Fibroblast of skin of abdomen (primary cell): ENCODE measurements at places on chromosomes 5 and 9.
A peak's percentile ranks its signal among the peaks of the same experiment; 100 is the strongest.

DNA sequence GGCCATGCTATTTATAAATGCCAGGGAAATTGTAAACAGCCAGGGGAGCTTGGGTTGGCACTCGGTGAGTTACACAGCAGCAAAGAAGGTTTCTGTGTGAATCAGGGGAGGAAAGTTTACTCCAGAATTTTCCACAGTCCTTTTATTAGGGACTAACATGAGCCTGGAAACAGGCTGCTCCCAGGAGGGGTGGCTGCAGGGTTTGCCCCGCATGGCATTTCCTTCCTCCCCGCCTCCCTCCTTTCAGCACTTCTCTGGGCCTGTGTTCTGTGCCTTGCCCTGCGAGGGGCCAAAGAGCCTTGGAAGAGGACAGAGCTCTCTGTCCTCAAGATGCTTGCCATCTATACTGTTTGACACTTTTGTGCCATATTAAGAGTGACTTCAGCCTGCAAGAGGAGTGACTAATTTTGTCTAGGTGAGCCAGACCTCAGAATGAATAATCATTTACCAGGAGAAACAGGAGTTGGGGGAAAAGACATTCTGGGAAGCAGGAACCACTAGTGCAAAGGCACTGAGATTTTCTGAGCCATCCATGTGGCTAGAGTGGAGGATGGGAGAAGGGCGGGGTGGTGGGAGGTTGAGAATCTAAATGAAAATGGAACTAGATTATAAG lies 1.8 kb downstream of the GSN start:
- no peak for DNase-seq

- no peak for DNase-seq
Measured at GRCh38 chr9:32899761-32900160, 101.7 kb downstream of the APTX start.

DNA sequence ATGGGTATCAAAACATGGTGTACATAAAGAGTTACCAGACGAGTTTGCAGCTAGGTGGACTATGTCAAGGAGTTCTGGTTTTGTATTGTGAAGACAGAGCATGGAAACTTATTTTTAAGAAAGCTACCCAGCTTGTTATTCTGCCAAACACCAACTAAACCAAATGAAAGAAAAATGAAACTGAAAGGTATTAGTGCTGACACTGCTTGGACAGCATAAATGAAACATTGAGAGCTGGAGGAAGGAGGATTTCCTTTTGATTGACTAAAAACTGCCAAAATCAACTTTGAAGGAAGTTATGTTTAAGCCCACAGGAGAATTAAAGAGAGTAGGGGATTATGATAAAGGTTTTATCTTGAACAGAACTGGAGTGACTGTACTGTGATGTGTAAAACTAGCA lies 766.2 kb downstream of the PTPRD start:
- DNase-seq, result no peak

DNA sequence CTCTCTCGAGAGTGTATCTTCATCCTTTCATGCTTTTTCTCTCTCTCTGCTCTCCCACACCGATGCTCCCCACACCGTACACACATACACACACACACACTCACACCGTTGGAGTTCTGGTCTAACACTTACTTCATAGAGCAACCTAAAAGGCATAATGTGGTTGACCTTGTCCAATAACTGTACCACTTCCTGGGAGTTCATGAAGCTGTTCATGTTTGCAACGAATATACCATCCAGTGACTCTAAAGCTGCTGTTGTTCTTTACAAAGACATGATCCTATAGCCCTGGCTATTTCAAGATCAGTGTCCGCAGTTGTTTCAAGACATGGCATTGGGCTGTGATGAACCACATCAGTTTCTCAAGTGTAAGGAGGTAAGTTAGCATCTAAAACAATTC lies 10.0 kb downstream of the MEF2C start:
- DNase-seq, result no peak

DNA sequence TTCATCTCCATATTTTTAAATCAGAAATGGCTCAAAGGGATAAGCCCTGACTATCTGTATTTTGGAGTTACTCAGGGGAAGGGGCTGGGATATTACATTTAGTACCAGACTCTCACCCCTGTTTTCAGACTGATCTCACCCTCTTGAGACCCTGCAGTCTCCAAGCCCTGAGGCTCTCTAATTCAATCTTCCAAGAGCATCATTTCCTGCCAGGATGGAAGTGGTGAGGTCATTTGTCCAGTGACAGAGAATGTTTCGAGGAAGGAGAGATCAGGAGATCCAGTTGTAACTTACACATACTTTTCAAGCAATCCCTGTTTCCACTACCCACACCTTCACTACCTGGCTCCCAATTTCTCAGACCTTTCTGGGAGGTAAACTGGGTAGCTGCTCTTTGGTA lies 295.5 kb upstream of the EFNA5 start:
- DNase-seq, result no peak

- DNase-seq, result no peak
Measured at GRCh38 chr5:103035701-103036100, 84.2 kb downstream of the GIN1 start.

- DNase-seq, result no peak
Measured at GRCh38 chr5:180100621-180101450, 29.3 kb upstream of the RNF130 start.

- DNase-seq, result no peak
Measured at GRCh38 chr5:141940695-141941271, 17.1 kb downstream of the DELE1 start.

DNA sequence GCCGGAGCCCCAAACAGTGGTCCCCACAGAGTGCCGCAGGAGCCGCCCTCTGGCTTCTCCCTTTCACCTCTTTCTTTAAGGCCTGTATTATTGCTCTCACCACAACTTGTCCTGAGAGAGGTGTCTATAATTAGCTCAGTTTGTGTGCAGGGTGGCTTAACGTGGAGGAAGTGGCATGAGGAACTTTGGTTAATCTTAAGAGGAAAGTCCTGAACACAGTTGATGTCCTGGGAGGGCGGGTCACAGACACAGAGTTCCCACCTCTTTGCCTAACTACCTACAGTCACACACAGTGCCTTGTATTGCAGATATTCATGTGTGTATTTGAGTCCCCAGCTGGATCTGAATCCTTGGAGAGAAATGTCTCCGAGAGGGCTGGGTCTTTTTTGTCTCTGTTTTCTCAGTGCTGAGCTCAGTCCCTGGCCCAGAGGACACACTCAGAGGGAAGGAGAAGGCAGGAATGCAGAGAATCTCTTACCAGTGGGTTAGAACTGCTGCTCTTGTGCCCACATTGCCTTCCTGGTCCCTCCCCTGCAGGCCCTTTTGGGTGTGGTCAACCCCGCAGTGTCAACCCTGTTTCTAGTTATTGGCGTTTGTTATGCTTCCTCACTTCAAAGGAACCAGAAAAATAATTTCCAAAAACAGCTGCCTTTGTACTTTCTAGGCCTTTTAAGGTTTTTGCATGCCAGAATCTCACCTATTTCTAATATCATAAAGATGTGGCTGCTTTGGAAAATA lies 392.5 kb downstream of the KDM4C start:
- DNase-seq, result no peak

DNA sequence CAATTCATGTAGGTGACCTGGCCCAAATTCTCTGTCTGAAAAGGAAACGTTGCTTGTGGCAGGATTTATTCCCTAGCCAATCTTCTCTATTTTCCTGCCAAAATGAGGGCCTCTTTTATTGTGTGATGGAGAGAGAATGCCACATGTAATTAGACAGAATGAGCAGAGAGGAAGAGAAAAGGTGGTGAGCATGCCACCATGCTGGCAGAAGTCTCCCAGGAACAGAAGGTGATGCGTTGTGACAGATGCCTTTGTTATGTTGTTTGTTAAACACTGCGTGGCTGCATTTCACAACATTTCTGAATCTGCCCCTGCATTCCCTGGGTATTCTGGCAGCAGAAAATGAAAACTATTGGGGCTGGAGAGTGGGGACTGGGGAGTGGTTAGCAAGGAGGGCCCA lies 577.6 kb downstream of the TLR4 start:
- DNase-seq, result no peak

DNA sequence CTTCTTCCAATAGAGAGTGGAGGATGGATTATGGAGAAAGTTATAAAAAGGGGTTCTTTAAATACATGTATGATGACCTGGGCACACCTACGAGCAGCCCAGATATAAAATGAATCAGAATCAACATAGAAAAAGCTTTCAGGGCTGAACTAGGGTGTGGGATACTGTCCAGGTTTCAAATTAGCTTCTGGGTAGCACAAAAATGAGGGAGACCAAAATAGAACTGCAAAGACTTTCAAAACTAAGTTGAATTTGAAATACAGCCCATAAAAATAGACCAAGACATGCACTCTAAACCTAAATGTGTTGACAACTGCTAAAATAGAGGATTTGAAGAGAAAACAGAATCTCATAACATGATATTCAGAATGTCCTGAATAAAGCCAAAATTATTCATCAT lies 17.0 kb downstream of the ZNF484 start:
- no peak for DNase-seq

- no peak for DNase-seq
Measured at GRCh38 chr5:7668161-7668560, 182.8 kb downstream of the CFAP90 start.

DNA sequence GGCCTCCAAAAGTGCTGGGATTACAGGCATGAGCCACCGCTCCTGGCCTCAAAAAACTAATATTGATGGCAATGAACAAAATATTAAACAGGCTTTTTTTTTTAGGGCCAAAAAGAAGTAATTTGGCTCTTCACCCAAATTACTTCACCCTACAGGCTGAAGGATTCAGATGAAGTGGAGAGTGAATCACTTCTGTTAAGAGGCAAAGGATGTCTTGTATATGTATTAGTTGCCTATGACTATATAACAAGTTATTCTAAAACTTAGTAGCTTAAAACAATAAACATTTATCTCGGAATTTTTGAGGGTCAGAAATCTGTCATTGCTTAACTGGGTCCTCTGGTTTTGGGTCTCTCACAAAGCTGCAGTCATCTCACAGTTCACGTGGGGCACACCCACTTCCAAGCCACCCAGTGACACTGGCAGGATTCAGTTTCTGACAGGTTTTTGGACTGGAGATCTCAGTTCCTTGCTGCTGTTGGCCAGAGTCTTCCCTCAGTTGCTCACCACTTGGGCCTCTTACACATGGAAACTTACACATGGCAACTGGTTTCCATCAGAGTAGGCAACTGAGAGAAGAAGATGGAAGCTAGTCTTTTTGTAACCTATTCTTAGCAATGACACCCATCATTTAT lies 66.7 kb downstream of the IQGAP2 start:
- DNase-seq, result peak; percentile 0

- no peak for DNase-seq
Measured at GRCh38 chr5:109650493-109650892, 39.2 kb upstream of the MAN2A1 start.

- DNase-seq, result no peak
Measured at GRCh38 chr5:94993491-94993890, 291.4 kb downstream of the MCTP1 start.

- peak; percentile 22 for DNase-seq
Measured at GRCh38 chr5:2029206-2029605, 146.5 kb upstream of the IRX4 start.

DNA sequence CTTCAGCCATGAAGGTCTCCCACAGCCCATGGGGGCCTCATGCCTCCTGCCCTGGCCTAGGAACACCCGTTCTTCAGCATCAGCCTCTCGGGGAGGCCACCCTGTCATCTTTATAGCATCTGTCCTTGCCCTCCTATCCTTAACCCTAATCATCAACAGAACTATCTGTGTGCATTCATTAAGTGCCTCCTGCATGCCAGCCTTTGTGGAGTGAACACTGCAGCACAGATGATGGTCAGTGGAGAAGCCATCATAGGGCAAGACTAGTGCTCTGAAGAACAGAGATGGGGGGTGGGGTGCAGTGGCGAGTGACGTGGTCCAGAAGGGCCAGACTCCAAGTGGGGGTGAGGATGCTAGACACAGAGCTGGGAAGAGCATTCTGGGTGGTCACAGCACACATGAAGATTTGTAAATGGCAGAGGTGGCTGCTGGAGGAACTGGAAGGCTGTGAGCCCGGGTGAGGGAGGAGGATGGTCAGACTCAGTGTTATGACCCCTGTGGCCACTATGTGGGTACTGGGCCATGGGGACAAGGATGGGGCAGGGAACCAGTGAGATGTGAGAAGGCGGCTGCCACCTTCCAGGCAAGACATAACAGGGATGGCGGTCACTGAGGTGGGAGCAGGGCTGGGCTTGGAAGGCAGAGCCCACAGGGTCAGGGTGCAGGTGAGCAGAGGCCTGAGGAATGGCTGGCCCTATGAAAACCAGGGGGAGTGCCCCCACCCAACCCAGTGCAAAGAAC lies 3.6 kb upstream of the CARD19 start:
- no peak for DNase-seq
